ENCODE measurements at places on chromosomes 11 and 22. TPM values are rescaled to one million over a fixed set of nuclear protein-coding genes. Genes with fewer than 3 reads are reported as not detected.

Gene GRIK4
- 0.30 TPM for total RNA-seq

Gene HMOX1
- 3.0 TPM for total RNA-seq

Gene MEI1
- total RNA-seq: 17.1 TPM

Gene PANX3
- not detected for total RNA-seq

Gene OR10A2
- total RNA-seq: not detected

DNA sequence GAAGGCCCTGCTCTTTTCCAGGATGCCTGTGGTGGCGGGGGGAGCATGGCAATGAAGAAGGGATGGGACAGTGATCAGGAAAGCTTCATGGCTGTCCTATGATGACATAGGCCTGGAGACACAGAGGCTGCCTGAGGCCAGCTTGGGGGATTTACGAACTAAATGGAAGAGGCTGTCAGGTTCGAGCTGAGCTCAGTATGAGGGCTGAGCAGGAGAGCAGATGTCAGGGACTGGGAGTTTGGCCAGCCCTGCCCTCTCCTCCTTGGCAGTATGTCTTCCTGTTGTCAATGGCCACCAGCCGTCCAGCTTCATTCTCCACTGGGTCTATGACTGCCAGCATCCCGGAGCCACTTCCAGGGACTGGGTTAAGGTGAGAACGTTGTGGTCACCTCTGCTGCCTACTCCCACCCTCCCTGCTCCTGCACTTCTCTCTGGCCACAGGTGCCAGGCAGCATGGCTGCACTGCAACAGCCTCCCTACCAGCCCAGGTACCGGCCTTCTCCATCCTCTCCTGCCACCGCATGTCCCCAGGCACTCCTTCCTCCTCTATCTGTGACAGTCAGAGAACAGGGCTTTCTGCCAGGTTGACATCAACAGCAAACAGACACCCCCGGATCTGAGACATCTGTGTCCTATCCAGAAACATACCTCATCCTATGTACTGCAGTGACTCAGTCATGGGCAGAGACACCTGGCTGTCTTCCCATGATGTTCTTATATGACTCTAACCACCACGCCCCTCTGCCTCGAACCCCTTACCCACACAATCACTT, 75.1 kb downstream of the KIRREL3 start:
- DNase-seq: no peak

- DNase-seq: no peak
Observed at GRCh38 chr22:47209040-47209514, 446.6 kb downstream of the TBC1D22A start.

- DNase-seq: no peak
Observed at GRCh38 chr11:93646399-93646798, 15.1 kb upstream of the CEP295 start.

DNA sequence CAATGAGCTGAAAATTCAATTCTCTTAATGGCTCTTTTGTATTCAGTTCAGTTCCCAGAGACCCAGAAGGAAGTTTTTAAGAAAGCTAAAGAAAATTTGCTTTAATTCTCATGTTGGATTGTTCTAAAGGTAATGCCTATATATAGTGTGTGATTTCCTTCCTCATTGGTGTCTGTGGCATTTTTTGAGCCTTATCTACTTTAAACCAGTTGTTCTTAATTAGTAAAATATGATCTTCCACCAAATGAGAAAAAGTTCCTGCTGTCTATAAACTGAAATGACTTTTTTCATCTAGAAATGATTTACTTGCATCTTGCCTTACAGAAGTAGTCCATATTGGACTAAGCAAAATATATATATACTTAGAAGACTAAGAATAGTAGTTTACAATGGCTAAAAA, 622.1 kb upstream of the KIRREL3 start:
- DNase-seq: no peak

- no peak for DNase-seq
Observed at GRCh38 chr11:73173755-73174494, 31.8 kb upstream of the FCHSD2 start.

GRCh38 chr22:23704829-23705228, 14.0 kb downstream of the RGL4 start:
- no peak for DNase-seq

DNA sequence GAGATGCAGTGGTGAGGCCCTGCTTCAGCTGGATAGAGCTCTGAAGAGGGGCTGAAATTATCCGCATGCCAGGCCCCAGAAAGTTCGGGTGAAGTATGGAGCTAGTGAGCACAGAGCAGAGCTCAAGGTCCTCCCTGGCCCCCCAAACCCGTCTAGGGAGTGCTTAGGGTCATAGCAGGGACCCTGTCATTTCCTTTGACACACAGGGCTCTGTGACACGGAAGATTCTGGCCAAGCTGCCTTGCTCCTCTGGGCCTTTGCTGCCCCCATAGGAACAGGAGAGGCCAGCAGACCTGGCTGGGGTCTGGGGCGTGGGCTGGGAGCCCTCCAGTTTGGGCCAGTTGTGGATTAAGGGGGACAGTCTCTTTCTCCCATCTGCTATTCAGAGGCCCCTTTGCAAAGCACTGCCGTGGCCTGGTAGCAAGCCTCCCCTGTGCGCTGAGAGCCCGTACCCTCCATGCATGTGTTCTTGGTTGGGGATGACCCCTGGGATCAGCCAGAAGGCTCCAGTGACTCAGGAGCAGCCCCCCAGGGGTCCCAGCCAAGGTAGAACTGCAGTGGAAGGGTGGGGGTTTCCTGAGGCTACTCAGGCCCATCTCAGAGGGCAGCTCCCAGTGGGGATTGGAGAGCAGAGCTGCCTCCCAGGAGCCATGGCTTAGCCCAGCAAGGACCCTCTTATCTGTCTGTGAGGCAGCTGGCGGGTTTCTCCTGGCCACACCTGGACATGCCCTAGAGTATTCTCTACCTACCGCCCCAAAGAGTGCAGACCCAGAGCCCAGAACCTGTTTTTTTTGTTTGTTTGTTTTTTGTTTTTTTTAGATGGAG, 42.3 kb downstream of the RNF141 start:
- no peak for DNase-seq

- no peak for DNase-seq
Observed at GRCh38 chr22:40436505-40437431, 66.4 kb downstream of the SGSM3 start.

DNA sequence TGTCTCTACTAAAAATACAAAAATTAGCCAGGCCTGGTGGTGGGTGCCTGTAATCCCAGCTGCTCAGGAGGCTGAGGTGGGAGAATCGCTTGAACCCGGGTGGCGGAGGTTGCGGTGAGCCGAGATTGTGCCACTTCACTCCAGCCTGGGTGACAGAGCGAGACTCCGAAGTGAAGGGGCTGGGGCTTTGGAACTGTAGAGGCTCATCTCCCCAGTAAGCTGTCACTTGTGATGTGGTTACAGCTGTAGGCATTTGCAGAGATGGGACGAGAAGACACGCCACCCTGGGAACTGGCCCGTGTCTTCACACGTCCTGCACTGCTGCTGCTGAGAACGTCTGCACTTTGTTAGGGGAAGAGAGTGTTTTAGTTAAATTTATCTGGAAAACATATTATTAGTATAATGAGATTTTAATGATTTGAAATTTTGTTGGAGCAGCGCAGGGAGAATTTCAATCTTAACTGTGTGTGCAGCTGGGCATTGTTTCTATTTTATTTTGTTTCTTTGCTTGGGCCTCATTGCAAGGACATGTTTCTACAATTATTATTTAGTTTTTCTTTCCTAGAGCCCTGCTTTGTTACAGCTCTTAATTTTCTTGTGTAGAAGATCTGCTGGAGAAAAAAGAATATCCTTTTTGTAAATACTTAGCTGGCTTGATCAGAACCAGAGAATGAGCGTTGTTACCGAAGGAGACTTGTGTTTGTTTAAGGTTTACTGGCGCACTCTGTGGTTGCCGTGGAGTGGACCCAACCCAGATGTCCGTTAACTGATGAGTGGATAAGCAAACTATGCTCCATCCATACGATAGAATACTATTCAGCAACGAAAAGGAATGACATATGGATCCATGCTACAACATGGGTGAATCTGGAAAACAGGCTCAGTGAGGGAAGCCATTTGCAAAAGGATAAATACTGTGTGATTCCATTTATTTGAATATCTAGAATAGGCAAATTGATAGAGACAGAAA, 18.4 kb downstream of the PARVB start:
- no peak for DNase-seq

GRCh38 chr11:19218216-19218615, 16.4 kb upstream of the CSRP3 start:
- no peak for DNase-seq

DNA sequence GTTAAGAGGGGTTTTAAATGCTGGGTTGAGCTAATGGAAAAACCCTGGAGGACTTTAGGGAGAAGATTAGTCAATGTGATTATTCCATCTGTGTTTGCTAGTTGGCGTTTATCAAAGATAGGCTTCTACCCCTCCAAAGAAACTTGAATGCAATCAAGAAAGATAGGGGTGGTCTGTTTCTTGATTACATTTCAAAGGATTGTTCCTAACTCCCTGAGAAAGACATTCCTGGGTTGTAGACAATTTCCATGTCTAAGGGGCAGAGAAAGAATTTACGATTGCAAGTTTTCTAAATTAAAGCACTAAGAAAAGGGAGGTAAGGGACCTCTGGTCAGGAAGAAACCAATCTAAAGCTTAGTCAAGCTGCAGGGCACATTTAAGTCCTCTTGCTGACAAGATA, 2268.7 kb downstream of the LRRC4C start:
- DNase-seq: no peak

DNA sequence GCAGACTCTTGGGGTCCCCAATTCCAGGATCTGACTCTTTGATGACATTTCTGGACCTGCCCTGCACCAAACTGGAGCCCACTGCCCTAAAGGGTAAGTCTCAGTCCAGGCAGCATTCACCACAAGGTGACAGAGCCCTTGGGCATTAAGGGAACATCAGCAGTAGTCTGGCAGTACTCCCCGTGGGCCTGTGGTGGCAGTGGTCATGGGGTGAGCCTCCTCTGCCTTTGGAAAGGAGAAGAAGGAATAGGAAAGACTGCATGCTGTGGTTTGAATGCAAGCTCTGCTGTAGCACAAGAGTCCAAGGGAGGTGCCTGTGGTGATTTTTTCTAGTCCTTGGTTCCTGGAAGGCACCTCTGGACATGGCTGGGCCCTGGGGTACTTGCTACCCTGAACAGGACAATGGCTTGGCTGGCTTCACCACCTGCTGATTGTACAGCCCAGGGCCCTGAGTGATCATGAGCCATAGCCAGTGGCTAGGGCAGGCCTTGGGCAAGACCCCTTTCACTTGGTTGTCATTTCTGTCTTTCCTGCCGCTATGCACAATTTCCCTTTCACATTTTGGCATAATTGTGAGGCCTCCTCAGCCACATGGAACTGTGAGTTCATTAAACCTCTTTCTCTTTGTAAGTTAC, 160.7 kb upstream of the GRIA4 start:
- no peak for DNase-seq

DNA sequence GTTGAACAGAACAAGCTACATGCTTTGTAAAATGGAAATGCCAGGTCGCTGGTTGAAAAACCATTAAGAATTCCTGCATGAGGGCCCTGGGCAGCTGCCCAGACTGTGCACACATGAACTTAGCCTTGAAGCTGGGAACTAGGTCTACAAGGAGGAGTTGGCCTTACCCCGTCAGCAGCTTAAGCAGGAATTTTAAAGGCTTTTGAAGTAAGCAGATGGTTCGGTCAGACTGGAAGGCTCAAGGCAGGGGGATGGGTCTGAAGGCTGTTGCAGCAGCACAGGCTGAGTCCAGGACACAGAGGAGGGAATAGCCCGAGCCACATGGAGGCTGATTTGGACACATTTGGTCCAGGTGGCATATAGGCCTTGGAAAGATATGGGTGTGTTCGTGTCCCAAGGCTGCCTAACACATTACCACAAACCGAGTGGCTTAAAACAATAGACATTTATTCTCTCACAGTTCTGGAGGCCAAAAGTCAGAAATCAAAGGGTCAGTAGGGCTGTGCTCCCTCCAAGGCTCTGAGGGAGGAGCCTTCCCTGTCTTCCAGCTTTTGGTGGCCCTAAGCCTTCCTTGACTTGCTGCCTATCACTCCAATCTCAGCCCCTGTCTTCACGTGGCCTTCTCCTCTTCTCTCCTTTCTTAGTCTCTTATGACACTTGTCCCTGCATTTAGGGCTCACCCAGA, 11.6 kb downstream of the LIF start:
- DNase-seq: no peak

- no peak for DNase-seq
Observed at GRCh38 chr22:37609240-37610152, 862 bp downstream of the GGA1 start.

DNA sequence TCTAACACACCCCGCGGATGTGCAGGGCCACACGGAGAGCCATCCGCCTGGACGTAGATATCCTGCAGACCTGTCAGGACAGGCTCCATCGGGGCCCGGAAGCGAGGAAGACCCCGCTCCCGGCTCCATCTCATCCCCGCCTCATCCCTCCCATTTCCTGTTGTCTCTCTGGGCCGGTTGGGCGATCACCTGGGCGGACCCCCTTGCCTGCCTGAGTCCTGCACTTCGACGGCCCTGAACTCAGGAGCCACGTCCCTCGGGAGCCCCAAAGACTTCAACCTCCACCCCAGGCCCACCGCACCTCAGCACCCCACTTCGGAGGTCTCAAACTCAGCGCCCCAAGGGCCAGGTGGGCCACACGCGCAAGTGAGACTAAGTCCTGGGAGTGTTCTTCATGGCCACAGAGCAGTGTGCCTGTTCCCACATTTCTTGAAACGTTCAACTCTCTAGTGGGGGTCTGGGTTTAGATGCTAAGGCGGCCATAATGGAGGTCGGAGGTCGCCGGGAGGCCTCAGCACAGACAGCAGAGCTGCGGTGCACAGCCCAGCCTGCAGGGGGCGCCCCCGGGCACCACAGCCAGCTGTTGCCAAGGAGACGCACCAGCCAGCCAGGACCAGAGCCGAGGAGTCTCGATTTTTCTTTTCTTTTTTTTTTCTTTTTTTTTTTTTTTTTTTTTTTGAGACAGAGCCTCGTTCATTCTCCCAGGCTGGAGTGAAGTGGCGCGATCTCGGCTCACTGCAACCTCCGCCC, 26.0 kb upstream of the FADD start:
- peak; percentile 42 for DNase-seq

DNA sequence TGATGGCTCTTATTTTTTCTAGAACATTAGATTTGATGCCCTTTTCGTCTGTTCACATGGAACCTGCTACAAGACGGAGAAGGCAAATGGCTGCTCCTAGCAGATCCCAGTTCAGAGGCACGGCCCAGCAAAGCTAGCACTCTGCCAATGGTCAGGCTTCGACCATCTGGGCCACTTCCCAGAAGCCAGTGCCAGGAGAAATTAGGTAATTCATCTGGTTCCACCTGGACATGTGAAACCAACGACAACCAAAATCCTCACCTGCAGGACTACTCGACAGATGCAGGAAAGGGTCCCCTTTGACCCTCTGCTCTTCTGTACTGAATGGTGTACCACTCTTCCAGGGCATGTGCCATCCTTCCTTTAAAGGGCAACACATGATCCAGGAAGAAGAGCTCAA, 25.4 kb downstream of the MICAL3 start:
- DNase-seq: no peak

DNA sequence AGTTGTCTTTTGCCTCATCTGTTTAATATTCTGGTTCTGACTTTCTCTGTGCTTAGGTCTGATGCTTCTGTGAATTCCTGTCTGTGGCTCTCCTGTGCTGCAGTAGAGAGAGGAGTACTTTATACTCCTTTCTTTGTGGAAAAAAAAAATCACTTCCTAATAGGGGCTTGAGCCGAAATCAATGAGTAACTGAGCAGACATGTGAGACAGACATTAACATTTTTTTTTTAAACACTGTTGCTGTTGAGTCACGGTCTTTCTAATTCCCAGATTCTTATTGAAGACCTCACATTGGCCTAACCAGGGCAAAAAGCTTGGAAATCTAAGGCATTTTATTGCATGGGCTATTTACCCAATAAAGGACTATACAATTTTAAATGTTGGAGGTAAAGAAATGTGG, 86.1 kb downstream of the GRM5 start:
- no peak for DNase-seq

Measured in activated T-cell treated with anti-CD3 and anti-CD28 coated beads, Interleukin-2, amount 50 U/mL, for 4 hours (primary cell).